ENCODE measurements at places on chromosomes 3 and 15.

GRCh38 chr3:43691120-43691995 lies 620 bp downstream of the ABHD5 start:
- DNase-seq = no peak

GRCh38 chr15:25716414-25717126 lies 146.6 kb downstream of the ATP10A start:
- DNase-seq = no peak

GRCh38 chr3:186976837-186977750 lies 46.8 kb downstream of the ST6GAL1 start:
- DNase-seq = peak; percentile 43

- no peak for DNase-seq
These were observed 43.9 kb downstream of the P3H2 start for GRCh38 chr3:190076601-190077394.
